ENCODE measurements at places on chromosomes 2 and 18.

- DNase-seq: no peak
Observed at GRCh38 chr2:11940799-11941198, 194.4 kb downstream of the LPIN1 start.

GRCh38 chr2:207252979-207253645, 87.4 kb upstream of the KLF7 start:
- no peak for DNase-seq

- no peak for DNase-seq
Observed at GRCh38 chr2:198587240-198587639, 782.8 kb downstream of the PLCL1 start.

GRCh38 chr2:161223139-161223732, 63.0 kb downstream of the TANK start:
- DNase-seq: no peak

- DNase-seq: no peak
Observed at GRCh38 chr2:169395821-169396374, 33.6 kb upstream of the LRP2 start.

- DNase-seq: no peak
Observed at GRCh38 chr2:45857867-45858520, 206.5 kb downstream of the PRKCE start.

DNA sequence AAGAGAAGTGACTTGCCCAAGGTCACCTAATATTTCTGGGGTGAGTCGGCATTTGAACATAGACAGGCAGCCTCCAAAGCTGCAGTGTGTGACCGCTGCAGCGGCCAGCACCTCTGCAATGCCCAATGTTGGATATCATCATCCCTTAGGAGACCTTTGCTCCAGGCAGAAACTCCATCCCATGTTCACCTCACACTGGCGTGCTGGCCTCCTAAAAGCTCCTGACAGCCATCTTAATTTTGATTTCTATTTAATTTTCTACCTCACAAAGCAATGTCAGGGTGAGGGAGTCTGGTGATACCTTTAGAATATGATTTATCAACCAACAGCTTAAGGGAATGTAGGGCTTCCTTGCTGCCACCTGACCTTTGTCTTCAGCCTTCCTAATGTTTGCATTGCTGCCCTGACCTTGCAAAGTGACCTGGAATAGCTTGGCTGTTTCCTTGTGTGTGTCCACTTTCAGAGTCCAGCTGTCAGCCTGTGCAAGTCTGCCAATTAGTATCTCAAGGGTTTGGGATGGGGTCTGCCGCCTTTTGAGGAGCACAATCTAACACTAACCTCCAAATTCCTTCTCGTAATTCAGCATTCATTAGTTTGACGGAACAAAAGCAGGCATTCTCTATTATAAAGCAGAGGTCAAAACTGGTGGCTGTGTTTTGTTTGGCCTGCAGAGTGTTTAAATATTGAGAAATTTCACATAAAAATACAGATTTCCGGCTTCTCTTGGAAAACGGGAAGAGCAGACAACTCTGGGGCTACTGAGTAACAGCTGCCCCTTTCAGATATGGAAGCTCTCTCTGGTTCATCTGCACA, 127.6 kb downstream of the PLEKHM3 start:
- DNase-seq: no peak

- DNase-seq: no peak
Observed at GRCh38 chr2:130918393-130918792, 81.7 kb downstream of the ARHGEF4 start.

DNA sequence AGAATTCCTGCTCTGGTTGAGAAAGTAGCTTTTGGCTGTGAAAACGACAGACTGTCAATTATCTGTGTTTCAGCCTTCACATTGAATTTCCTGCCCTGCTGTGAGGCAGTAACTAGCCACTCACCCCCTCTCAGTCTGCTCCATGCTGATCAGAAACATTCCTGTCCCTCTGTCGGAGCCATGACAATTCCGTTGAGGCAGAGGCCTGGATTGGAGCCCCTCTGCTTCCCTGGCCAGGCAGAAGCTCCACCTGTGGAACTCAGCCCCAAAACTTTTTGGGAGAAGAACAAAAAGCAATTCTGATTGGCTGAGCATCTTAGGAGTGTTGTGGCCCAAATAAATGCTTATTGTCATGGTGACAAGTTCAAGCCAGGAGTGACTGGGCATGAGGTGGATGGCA, 60.0 kb downstream of the APOB start:
- DNase-seq: no peak

DNA sequence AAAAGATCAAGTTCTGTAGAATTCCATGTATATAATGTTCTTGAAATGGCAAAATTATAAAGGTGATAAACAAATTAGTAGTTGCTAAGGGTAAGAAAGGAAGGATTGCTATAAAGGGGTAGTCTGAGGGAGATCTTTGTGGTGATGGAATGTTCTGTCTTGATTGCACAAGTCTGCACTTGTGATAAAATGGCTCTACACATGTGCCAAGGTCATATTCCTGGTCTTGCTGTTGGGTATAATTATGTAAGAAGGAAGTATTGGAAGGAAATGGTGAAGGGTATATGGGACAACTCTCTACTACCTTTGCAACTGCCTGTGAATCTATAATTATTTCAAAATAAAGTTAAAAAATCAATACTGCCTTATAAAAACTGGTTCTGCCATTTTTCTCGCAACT, 15.3 kb downstream of the SGPP2 start:
- no peak for DNase-seq

DNA sequence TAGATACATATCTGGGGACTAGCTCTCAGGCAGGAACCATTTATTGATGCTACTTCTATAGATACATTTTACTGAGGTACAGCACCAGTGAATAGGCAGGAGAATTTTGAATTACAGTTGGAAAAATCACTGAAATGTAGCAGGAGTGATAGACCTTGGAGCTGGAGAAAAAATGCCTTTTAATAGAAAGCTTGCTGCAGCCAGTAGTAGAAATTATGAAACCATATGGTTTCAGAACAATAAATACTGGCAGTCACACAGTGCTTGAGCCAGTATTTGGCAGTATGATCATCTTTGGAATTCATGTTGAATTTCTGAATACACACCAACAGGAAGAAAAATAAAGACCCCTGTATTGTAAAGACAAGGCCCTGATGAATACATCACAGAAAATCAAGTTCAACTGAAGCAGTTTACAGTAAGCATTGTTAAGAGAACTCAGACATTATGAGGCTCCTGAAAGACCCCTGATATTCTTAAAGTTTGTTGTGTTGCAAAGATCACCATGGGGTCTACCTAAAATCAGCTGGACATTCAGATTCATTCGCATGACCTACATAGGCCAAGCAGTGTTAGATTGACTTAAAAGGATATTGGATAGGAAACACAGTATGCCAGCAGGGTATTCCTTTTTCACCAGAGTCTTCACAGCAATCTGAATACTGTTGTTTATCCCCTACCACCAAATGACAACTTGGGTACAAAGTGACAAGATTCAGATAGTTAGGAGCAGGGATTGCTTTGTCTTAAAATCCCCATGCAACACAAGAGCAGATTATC, 139.0 kb downstream of the EHBP1 start:
- DNase-seq: no peak

- no peak for DNase-seq
Observed at GRCh38 chr2:189407281-189408209, 33.7 kb upstream of the WDR75 start.

- DNase-seq: no peak
Observed at GRCh38 chr18:44857081-44857480, 176.4 kb downstream of the SETBP1 start.

- no peak for DNase-seq
Observed at GRCh38 chr18:22585821-22586220, 168.1 kb upstream of the CTAGE1 start.

GRCh38 chr18:37260367-37261093, 305.1 kb downstream of the CELF4 start:
- no peak for DNase-seq

DNA sequence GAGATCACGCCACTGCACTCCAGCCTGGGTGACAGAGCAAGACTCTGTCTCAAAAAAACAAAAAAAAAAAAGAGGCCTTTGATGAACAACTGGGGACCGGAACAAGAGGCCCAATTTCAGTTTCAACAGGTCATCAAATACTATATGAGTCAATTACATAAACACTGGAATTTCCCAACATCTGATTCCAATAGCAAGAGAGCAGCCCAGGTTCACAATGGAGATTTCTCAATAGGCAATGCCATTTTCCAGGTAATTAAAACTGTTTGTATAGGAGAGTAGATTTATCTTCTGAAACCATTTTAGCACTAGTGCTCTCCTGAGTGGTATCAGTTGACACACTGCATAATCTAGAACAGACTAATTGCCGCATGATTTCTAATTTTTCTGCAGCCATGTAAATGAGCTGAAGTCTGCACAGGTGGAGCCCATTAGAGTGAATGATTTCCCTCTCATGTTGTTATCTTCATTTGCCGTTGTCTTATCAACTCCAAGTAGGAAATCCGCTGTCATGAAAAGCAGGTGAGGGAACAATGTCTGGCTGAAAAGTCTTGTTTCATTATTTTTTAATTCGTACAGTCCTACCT, 264.1 kb upstream of the MEIS1 start:
- no peak for DNase-seq

DNA sequence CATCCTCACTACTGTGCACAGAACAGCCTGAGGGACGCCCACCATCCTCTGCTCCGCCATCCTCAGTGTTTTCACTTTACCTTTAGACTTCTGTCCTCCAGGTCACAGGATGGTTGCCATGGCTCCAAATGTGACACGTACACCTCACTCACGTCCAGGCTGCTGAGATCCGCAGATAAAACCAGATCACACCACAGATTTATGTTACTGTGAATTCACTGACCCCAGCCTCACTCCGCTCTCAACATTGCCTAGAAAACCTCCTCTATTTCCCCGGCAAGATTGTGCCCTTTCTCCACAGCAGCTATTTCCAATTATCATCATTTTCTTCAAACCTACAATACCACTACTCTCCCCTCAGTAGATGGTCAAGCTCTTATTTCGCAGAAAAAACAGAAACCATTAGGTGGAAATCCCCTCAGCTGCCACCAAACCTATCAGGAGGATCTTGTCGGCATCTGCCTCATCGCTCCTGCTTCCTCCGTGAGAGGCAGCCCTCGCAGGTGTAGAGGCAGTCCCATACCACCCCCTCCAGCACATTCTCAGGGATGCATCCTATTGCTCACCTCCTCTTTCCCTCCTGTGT, 49.8 kb upstream of the SLC1A4 start:
- DNase-seq: no peak

DNA sequence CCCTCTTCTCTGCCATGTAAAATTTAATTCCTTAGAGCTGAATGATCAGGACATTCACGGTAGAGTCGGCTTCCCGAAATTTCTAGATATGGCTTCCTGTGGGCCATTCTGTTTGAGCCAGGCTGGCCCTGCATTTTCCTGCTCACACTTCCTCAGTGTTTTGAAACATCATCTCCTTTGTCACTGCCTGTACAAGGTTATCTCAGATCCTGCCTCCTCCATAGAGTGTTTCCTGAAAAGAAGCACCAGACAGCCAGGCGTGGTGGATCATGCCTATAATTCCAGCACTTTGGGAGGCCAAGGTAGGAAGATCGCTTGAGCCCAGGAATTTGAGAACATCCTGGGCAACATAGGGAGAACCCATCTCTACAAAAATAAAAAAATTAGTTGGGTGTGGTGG, 43.6 kb downstream of the GRHL1 start:
- DNase-seq: no peak

DNA sequence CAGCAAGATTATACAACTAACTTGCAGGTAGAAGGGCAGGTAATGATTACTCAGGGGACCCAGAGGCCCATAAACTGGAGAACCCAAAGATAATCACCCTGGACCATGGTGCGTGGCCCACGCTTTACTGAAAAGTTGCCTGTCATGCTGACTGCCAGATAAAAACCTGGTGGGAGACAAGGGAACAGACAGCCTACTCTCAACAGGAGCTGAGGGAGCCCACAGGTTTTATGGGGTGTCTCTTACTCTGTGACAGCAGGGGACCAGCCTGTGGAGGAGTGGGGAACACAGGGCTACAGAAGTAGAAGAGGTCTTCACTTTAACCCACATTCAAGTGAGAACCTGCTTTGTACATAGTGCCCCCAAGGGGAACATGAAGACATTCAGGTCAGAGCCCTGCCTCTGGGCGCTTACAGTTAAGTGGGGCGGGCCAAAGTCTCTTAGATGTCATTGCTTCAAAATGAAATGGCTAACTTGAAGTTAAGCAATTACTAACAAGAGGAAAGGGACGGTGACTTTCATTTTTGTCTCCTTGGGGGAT, 60.4 kb downstream of the DHRS9 start:
- DNase-seq: no peak

DNA sequence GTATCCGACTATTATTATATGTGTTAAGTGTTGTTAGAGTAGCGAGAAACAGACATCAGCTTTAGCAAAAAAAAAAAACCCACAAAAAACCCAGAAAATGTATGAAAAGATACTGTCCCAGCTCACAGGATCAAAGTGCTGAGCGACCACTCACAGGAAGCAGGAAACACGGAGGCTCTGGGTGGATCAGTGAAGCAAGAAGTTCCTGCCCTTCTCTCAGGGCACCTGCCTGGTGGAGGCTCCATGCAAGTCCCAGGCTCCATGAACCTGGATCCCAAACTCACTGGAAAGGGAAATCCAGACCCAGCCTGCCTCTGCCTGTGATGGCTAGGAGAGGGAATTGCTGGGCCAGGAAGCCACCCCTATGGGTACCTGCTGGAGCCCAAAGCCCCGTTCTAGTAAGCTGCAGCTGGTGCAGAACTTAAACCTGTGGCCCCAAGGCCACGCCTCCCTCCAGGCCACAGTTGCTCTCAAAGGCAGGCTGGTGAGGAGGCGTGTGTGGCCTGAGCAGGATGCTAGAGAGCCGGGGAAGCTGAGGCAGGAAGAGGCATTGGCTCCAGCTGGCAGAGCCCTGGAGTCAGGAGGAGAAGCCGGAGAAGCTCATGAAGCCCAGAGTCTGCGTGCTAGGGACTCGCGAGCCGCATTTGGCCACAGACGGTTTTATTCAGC, 63.5 kb upstream of the TAF1B start:
- peak; percentile 74 for DNase-seq

DNA sequence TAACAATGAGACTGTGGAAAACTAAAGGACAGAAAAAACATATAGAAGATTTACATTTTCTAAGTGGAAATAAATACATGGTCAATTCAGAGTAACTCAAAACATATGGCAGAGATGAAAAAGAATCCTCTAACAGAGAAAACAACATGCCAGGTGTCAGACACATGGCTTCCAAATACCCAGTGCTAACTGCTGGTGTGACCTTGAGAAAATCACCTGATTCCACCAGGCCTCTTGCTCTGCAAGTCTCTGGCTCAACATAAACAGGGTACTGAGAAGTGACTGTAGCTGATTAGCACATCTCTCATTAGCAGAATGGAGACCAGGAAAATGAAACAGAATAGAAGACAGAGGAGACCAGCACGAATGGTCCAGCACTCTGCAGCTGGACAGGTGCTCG, 210.8 kb downstream of the HNMT start:
- DNase-seq: no peak

GRCh38 chr2:203688798-203689197, 17.6 kb upstream of the CD28 start:
- no peak for DNase-seq

DNA sequence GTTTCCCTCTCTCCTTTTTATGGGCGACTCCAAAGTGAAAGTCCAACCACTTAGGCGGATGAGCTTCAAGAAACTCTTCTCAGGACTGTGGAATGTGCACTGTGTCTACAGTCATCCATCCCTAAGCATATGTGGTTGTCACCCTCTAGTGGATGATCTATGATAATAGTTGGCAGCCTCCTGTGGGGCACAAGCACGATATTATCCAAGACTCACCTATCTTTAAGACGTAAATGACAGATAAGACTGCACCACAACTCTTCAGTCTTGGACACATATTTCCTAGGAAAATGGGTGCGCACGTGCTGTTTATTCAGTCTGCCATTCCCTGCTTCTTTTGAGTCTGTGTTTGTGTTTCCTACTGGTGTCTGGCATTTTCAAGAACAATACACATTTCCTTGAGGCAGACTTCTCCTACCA, 145.5 kb upstream of the CTAGE1 start:
- DNase-seq: peak; percentile 21

GRCh38 chr2:192148241-192148619, 46.5 kb downstream of the TMEFF2 start:
- no peak for DNase-seq
